ENCODE measurements at places on chromosomes 5 and 9. TPM values are rescaled to one million over a fixed set of nuclear protein-coding genes. Genes with fewer than 3 reads are reported as not detected.

DNA sequence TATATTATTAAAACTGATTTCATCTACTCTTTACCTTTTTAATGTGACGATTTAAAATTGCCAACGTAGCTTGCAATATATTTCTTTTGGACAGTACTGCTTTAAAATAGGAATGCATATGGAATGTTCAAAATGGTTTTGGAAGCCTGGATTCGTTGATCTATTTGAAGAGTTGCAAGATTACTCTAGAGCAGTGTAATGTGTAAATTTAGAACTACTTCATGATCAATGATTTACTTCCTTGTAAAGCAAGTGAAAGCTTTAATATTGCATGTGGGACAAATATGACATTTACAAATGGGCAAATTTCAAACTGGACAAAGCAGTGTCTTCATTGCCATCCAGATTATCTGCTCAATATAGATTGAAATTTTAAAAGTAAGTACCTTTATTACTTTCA, 38.3 kb downstream of the PARP8 start:
- DNase-seq = no peak

- DNase-seq = no peak
Observed at GRCh38 chr9:109411069-109411761, 86.9 kb downstream of the PTPN3 start.

DNA sequence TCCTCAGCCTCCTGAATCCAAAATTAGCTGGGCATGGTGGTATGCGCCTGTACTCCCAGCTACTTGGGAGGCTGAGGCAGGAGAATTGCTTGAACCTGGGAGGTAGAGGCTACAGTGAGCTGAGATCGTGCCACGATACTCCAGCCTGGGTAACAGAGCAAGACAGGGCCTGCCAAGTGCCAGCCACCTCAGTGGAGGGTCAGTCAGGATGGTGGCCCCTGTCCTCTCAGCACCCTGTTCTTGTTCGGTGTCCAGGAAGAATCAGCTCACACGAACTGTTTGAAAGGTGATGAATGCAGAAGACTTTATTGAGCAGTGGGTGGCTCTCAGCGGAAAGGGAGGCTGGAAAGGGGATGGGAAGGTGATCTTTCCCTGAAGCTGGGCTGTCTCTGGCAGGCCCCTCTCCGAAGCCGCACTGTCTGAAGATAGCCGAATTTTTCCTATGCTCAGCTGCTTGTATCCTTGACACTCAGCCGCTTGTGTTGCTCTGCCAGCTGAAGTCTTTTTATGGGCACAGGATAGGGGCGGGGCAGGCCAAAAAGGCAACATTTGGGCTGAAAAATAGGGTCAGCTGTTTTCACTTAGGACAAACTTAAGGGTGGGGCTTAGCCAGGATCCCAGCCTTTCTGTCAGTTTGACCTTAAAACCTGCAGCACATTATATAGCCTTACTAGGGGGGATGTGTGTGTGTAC, 50.9 kb downstream of the UBE2R2 start:
- DNase-seq = no peak

DNA sequence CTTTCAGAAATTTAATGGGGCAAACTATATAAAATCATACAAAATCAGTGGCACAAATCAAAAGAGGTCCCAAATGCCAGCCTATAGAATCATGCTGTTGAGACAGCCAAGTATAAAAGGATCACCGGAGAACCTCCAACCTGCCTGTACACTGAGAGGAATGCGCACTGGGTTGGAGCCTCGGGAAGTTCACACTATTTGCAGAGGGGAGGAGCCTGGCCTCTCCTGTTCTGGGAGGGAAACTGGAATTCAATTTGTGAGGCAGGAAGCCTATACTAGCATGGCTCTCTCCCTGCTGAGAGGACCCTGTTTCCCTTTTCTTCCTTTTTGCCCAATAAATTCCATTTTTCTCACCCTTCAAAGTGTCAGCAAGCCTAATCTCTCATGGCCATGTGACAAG, 406.0 kb downstream of the HINT1 start:
- DNase-seq = no peak

The PCDH12 gene
- total RNA-seq = 0.82 TPM

The GCNT4 gene
- total RNA-seq = 1.4 TPM
